CD4-positive, alpha-beta T cell treated with Interleukin-17A for 1 hour (primary cell): ENCODE measurements at places on chromosomes 2 and 18.

DNA sequence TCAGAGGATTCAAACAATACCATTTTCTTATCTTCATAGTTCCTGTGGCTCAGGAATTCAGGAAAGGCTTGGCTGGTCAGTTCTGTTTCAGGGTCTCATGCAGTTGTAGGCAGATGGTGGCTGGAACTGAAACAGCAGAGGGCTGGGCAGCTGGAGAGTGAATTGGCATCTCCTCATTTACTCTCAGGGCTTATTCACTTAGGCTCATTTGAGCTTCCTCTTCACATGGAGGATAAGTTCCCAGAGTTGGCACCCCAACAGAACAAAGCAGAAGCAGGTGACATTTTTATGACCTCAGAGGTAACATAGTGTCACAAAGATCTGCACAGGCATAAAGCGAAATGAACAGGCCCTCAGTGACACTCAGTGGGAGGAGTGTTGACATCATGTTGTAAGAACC lies 66.1 kb downstream of the RBBP8 start:
- DNase-seq = no peak

- DNase-seq = no peak
Measured at GRCh38 chr2:27776097-27776496, 4.6 kb downstream of the MRPL33 start.

- DNase-seq = no peak
Measured at GRCh38 chr2:9170458-9171130, 36.0 kb upstream of the ASAP2 start.

- no peak for DNase-seq
Measured at GRCh38 chr2:234763002-234763873, 188.6 kb upstream of the SH3BP4 start.

GRCh38 chr2:128275498-128276045 lies 43.1 kb downstream of the HS6ST1 start:
- DNase-seq = no peak

GRCh38 chr2:24926602-24927252 lies 6.7 kb upstream of the ADCY3 start:
- DNase-seq = peak; percentile 19

- no peak for DNase-seq
Measured at GRCh38 chr2:128496700-128497099, 178.0 kb upstream of the HS6ST1 start.

- no peak for DNase-seq
Measured at GRCh38 chr2:61834893-61835292, 19.0 kb downstream of the FAM161A start.

DNA sequence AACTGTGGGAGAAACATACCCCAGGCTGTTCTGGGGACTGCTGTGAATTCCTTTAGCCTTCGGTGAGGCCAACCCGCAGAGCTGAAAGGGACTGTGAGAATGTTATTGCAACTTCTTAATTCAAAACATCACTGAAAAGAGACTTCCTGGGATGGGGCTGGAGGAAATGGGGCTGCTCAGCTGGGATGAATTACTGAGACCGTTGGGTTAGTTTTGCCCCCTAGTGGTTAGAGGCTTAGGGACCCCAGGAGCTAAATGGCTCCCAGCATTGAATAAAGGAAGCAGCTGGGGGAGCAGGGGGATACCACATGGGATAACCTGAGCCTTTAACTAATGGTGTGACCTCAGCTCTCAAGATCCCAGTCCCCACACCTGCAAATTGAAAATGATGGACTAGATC lies 941.1 kb upstream of the FANCL start:
- DNase-seq = no peak

DNA sequence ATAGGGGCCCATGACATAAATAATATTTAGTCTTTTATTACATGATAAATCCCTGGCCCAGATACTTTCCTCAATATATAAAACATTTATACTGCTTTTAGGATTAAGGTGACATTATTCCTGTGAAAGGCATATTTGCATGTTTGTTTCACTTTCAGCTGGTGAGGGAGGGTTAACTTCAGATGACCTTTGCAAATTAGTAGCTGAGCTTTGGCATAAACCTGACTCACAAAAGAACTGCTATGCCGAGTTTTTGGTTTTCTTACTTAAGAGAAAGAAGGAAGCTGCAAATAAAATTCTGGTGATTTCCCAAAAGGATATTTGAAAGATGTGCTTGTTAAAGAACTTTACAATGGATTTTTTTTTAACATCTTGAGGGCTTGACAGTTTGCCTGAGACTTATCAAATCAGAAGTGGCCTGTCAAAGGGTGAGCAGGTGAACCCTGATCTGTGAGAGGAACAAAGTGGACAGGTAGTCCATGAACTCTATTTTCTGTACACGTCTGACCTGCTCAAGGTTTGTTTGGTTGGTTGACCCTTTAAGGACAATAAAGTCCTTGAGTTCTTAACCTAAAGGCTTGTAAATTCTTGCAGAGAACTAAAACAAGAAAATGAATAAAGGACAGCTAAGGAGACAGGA lies 93.5 kb downstream of the FAM124B start:
- DNase-seq = no peak

DNA sequence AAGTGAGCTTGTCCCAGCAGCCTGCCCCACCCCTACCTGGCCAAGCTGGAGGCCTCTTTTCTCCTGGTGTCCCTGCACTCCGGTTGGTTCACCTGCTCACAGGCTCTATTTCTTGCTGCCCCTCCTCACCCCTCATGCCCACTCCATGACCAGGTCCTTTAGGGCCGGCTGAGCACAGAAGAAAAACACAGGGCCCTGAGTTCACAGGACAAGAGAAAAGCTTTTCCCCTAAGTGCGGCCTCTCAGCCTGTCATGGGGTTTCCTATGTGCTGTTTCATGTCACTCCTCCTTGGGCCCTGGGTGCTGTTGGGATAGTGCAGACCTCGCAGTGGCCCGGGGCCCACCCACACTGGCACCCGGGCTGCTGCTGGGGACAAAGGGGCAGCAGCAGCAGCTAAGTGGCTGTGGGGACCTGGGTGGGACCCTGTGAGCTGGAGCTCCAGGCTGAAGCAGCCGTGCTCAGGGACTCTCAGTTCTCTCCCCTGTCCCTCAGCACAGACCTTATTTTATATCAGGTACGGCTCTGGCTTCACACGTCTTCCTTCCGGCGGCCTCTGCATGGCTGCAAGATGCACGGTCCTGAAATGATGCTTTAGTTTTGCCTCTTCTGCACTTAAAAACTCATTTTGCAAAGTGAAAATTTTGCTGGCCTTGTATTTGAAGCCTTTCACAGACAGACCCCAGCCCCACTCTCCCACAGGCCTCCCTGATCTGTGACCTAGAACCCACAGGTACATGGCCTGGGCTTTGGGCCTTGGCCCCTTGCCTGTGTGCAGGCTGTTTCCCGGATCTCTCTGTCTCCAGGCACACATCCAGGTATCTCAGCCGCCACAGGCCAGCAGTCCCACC lies 71.8 kb downstream of the SH3RF3 start:
- DNase-seq = no peak

DNA sequence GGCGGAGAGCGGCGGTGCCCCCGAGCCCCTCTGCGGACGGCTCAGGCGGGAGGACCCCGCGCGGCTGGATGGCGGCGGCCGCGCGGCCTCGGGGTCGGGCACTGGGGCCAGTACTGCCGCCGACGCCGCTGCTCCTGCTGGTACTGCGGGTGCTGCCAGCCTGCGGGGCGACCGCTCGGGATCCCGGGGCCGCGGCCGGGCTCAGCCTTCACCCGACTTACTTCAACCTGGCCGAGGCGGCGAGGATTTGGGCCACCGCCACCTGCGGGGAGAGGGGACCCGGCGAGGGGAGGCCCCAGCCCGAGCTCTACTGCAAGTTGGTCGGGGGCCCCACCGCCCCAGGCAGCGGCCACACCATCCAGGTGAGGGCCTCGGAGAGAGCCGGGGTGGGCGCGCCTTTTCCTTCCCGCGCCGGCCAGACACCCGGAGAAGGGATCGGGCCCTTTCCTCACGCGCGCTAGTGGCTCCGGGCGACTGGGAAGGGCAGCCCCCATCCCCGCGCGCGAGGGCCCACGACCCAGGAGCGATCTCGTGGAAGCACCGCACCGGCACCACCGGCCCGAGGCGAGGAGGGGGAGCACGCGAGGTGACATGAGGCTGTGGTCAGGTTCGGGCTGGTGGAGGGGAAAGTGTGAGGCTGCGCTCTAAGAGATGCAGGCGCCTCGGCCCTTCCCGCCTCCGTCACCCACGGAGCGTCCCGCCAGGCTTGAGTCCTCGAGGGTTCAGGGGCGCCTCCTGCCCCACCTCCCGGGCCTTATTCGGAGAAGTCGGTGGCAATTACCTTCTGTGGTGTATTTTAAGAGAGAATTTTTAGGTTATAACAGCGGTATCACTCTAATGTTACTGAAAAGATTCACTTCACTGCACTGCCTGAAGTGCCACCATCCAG lies 607 bp downstream of the LAMA3 start:
- no peak for DNase-seq

- peak; percentile 3 for DNase-seq
Measured at GRCh38 chr2:24886691-24887304, 33.2 kb downstream of the ADCY3 start.

- DNase-seq = no peak
Measured at GRCh38 chr18:69838620-69839411, 108.9 kb downstream of the CD226 start.

DNA sequence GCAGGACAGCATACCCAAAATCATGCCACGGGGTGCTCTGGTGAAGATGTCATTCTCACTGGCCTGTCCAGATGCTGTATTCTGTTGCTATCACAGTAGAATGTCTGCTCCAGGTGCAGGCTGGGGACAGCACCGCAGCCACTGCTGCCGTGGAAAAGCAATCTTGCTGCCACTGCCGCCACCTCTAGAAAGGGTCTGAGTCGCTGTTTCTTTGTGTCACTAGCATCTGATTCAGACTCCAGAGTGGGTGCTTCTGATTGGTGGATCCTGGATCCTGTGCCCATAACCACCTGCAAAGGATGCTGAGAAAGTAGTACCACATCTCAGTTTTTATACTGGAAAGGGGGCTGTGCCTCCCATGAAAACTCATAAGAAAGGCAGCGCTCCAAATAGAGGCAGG lies 45.3 kb upstream of the CTLA4 start:
- no peak for DNase-seq

DNA sequence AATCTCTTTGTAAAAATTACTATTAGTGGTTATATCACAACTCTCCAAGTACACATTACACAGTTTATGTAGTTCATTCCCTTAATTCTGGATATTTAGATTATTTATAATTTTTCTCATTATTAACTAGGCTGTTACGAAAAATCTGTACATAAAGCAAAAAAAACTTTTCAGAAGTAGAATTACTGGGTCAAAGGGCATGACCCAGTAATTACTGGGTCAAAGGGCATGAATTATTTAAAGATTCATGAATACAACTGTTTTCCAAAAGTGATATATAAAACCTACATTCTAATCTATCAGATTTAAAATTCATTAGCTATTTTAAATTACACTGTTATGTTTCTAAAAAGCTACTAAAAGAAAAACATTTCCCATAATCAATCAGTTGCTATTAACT lies 55.3 kb downstream of the MSH6 start:
- no peak for DNase-seq

DNA sequence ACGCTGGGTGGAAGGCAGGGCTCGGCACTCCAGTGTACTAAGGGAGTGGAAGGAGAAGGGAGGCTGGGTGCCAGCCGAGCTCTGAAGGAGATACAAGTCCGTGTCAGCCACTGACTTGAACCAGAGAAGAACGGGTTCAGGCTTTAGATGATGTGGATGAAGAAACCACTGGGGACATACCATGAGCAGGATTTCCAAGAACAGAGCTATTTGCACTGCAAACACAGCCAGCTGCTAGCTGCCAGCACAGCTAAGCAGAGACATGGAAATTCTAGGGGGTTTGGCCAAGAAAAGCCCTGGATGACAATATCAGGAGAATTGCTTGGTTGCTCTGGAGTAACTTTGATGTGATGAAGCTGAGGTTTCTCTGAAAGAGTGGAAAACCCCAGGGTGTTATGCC lies 5.2 kb downstream of the CD207 start:
- DNase-seq = no peak
